Skeletal muscle cell (primary cell): ENCODE measurements at places on chromosomes 6 and 20.
A peak's percentile ranks its signal among the peaks of the same experiment; 100 is the strongest.

DNA sequence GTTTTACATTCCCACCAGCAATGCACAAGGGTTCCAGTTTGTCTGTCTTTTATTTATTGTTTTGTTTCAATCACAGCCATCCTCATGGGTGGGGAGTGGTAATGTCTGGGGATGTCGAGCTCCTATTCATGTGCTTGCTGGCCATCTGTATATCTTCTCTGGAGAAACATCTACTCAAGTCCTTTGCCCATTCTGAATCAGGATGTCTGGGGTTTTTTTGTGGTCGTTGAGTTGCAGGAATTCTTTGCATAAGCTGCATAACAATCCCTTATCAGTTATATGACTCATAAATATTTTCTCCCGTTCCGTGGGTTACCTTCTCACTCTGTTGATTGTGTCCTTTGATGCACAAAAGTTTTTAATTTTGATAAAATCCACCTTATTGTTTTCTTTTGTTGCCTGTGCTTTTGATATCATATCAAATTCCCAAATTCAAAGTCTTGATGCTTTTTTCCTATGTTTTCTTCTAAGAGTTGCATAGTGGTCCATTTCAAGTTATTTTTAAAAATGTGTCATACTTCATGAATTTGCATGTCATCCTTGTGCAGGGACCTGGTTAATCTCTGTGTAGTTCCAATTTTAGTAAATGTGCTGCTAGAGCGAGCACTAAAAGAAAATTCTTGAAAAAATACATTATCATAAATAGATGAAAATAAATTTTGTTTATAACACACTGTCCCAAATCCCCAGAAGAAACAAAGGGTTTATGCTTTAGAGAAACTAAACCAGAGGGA, 54.9 kb upstream of the PDE10A start:
- DNase-seq, result no peak

GRCh38 chr6:11236076-11236750, 3.7 kb upstream of the NEDD9 start:
- no peak for DNase-seq

- DNase-seq, result no peak
These were observed 1.7 kb upstream of the EIF6 start for GRCh38 chr20:35286077-35286898.

- DNase-seq, result no peak
These were observed 273.5 kb upstream of the POU3F2 start for GRCh38 chr6:98560841-98561240.

- DNase-seq, result peak; percentile 22
These were observed 272.3 kb downstream of the TENT5A start for GRCh38 chr6:81480139-81480538.

- DNase-seq, result no peak
These were observed 58.1 kb upstream of the REV3L start for GRCh38 chr6:111541026-111541681.

DNA sequence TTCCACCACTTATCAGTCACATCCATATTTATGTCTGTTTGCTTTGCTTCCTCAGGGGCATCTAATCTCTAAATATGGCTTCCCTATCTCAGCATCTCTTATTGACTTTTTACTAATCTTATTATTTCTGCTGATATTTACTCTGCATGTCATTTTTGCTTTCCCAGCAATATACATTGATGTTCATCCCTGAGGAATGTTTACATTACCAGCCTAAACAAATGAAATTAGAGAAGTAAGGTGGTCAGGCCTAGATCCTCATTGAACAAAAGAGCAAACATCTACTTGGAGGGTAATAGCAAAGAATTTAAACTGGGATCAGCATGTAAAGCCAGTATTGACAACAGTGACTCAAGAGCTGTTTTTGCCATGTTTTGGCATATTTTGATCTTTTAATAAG, 546.4 kb downstream of the MMUT start:
- no peak for DNase-seq

DNA sequence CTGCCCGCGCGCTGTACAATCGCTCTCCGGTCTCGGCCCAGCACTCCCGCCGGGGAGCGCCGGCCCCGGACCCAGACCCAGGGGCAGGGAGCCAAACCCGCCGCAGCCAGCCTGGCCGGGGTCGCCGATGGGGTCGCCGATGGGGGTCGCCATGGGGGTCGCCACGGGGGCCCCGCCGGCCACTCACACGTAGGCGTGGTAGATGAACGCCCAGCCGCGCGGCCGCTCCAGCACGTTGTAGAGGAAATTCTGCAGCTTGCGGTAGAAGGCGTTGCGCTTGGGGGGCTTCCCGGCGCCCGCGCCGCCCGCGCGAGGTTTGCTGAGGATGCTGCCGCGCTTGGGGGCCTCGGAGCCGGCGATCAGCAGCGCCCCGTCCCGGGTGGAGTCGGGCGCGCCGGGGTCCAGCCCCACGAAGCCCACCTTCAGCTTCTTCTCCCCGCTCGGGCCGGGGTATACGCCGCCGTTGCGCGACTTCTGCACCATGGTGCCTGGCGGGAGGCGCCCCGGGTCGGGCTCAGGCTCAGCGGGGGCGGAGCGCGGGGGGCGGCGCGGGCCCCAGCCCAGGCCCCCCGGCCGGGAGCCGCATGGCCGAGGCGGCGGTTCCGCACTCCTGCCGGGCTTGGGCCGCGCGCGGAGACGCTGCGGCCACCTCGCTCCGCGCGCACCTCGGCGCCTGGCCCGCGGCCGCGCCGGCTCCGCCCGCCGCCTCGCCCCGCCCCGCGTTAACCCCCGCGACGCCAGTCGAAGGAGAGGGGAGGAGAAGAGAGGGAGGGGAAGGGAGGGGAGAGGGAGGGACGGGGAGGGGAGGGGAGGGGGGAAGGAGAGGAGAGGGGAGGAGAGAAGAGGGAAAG, at the start of gene KCNQ2:
Gene KCNQ2 (minus strand): TSS at position 675 of the 851 bp plus-strand sequence. CDS start 192 bp downstream, at position 483.
- no peak for DNase-seq

- DNase-seq, result no peak
These were observed 71.1 kb downstream of the BFSP1 start for GRCh38 chr20:17460119-17460518.

DNA sequence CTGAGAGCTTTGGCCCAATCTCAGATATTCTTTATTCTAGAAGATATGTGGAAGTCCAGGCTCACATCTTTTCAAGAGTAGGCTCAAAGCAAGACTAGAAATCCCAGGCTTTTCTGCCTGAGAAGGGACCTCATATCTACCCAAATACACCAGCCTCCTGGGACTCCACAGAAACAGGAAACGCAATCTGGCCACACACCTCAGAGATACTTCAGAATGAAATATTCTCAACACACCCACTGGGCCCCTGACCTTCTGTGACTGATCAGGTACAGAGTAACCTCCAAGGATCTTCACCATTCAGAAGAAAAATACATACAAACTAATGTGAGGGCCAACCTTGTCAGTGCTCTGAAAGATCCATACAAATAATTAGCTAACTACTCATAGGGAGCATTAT, 183.2 kb downstream of the HIVEP2 start:
- DNase-seq, result no peak

GRCh38 chr20:53739799-53740785, 146.5 kb upstream of the ZNF217 start:
- no peak for DNase-seq

DNA sequence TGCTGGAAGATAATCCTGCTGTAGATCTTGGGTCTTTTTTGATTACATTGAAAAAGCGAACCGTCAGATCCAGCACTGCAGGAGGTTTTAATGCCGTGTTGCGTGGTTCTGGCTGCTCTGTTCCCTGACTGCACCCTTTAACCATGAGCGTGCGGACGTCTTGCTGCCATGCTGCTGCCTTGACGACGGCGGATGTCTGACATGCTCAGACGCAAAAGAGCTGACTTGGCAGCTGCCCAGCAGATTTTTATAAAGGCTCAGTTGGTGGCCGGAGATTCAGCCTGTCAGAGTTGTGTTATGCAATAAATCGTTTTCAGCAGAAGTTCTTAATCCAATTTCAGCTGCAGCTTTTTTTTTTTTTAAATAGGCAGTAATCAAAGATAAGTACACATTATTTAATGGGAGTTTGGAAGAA, 119.4 kb downstream of the JARID2 start:
- DNase-seq, result peak; percentile 79

DNA sequence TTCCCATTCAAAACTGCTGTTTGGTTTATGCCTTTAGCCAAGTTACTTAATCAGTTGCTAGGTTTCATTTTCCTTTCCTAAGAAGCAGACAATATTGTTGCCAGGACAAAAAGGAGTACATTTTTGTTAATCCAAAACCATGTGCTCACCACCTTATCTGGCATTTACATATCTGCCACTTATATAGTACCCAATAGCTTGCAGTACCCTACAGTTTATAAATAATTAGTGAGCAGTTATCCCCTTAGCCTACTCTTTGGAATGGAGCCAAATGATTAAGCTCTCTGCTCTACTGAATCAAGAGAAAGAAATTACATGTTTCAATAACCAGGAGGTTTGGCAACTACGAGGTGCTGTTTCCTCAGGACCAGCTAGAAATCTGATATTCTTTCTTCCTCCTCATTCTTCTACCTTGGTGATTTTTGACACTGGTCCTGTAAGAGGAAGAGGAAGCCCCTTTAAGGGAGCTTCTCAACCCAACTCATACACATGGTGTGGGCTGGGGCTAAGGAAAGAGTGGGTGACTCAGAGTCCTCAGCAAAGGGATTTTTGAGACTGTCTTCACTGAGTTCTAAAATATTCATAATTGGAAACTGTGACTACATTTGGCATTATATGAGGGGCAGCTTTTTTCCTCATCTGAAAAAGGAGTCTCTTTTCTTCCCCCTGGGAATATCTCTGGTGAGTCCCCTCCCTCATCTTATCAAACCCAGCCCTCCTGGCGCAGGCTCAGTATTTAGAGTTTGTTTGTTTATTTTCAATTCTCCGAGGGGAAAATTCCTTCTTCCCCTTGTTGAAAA, 1.5 kb downstream of the ZNFX1 start:
- no peak for DNase-seq
